CD4-positive, alpha-beta T cell treated with Interleukin-6 at 100 ng/mL for 8 hours (primary cell): ENCODE measurements at places on chromosomes 2 and 18.

DNA sequence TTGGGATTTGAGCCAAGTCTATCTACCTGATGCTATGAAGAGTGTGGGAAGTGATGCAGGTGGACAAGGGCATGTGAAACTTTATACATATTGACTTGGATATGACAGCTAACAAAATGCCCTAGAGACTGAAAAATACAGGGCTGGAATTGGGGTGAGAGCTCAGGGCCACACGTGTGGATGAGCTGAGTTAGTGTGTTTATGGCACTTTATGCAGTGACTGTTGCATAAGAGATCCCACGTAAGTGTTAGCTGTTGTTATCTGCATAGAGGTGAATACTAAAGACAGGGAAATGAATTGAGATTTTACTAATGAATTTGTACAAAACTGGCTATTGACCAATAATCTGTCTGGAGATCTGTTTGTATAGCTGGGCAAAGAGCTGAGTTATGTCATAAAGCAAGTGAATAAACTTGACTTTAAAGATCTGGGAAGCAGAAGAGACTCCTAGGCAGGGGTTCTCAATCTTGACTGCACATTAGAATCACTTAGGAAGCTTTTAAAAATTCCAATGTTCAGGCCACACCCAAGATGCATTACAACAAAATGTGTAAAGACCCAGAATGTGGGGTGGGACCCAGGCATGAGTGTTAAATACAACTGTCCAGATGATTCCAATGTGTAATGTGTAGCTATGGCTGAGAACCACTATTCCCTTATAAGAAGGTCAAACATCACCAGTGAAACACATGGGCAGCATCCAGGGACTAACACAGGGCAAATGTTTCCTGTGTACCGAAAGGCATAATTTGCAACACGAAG, 74.2 kb upstream of the STK17B start:
- no peak for DNase-seq

GRCh38 chr2:181954538-181954883, 31.1 kb upstream of the PPP1R1C start:
- DNase-seq: no peak

GRCh38 chr2:37571587-37572136, 99.8 kb downstream of the CDC42EP3 start:
- no peak for DNase-seq

GRCh38 chr2:132715386-132716351, 45.7 kb upstream of the LYPD1 start:
- no peak for DNase-seq

GRCh38 chr2:83376731-83377130, 1082.3 kb downstream of the SUCLG1 start:
- no peak for DNase-seq

DNA sequence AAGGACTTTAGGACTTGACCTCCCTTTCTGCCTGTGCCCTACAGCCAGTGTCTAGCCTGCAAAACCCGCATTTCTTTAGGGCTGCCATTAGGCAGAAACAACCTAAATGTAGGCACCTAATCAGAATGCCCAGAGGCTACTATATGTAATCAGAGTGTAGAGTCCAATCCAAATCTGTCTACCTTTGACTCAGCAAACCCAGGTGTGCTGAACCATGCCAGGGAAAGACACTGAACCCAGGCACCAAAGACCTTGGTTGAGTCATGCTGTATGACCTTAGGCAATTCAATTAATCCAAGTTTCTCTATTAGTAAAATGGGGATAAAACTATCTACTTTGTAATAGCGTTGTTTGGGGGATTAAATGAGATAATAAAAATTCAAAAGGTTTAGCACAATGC, 20.7 kb downstream of the CAPN14 start:
- no peak for DNase-seq

DNA sequence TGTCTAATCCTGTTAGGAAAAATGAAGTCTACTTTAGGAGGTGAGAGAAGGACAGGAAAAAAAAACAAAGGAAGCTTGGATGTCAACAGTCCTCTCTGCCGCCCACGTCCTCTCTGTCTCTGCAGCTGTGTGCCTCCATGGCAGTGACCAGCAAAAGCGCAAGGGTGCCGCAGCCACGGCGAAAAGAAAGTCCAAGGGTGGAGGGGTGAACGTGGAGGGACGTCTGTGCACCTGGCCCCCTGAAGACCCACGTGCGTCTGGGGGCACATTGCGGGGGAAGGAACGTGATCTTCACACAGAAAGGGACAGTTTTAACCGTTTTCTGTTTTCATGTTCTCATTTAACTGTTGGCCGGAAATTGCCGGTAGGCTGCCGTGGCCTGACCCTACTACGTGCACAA, 152.7 kb downstream of the MBP start:
- no peak for DNase-seq

- DNase-seq: no peak
These were observed 68.4 kb upstream of the RTN4 start for GRCh38 chr2:55118643-55119083.
